Right cardiac atrium (tissue), 5 donors: ENCODE measurements at places on chromosomes 7 and 10.

DNA sequence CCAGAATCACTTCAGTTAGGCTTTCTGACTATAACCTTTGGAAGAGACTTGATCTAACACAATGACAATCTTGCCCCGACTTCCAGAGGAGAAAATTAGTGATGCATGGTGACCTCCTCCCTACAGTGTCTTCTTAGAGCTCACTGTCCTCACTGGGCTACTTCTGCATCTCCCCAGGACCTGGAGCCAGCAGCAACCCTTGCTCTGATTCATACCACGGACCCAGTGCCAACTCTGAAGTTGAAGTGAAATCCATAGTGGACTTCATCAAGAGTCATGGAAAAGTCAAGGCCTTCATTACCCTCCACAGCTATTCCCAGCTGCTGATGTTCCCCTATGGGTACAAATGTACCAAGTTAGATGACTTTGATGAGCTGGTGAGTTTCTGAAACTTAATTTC lies 12.6 kb downstream of the CPA2 start:
- no peak for DNase-seq

GRCh38 chr10:29608062-29608461 lies 26.7 kb downstream of the SVIL start:
- peak; percentile 78 for DNase-seq

DNA sequence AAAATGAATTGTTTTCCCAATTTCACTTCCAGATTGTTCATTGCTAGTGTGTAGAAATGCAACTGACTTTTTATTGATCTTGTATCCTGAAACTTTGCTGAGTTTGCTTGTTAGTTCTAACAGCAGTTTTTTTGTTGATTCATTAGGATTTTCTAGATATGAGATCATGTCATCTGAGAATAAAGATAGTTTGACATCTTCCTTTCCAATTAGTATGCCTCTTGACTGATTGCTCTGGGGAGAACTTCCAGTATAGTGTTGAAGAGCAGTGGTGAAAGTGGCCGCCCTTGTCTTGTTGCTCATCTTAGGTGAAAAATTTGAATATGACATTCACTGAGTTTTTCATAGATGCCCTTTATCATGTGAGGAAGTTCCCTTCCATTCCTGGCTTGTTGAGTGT lies 11.9 kb upstream of the SUN1 start:
- no peak for DNase-seq

- no peak for DNase-seq
These were observed 111.4 kb downstream of the INPP5A start for GRCh38 chr10:132648851-132649528.

DNA sequence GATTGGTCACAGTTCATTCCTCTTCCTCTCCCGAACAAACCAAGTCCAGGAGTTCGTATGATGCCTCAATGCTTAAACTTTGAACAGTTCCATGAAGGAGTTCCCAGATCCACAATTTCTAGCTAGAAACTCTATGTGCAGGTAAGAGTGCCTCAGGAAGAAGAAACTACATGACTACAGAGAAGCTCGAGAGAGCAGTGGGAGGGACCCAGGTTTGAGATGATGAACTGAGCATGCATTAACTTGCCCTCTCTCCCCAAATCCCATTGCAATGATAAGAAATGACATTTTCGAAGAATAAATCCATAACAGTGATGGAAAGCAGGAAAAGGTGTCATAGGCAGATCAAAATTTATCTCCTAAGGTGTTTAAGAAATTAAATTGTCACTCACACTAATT lies 140.6 kb upstream of the JCAD start:
- no peak for DNase-seq

- DNase-seq: no peak
These were observed 107.0 kb upstream of the KIF5B start for GRCh38 chr10:32163071-32163761.

- no peak for DNase-seq
These were observed 46.1 kb upstream of the FMC1 start for GRCh38 chr7:139294951-139295575.

- DNase-seq: no peak
These were observed 26.8 kb downstream of the EN2 start for GRCh38 chr7:155484483-155485399.
